Hematopoietic multipotent progenitor cell treated with erythropoietin and hydrocortisone succinate and interleukin-3 and kit ligand, for 4 days (in vitro differentiated cells): ENCODE measurements at places on chromosomes 12 and 14.
A peak's percentile ranks its signal among the peaks of the same experiment; 100 is the strongest.

DNA sequence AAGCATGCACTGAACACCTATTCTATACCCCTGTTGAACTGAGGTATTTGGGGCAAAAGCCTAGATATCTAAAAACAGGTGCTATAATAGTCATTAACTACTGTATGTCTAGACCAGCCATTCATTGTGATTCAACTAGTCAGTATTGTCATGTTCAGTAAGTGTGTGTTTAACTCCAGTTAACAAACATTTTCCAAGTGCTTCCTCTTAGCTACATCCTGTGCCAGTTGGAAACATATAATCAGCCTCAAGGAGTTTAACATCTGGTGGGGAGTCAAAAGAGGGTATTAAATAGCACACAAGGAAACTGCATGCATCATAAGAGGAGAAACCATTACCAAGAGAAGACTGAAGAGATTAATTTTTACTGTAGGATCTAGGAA, 20.4 kb downstream of the TMTC1 start:
- DNase-seq = no peak

DNA sequence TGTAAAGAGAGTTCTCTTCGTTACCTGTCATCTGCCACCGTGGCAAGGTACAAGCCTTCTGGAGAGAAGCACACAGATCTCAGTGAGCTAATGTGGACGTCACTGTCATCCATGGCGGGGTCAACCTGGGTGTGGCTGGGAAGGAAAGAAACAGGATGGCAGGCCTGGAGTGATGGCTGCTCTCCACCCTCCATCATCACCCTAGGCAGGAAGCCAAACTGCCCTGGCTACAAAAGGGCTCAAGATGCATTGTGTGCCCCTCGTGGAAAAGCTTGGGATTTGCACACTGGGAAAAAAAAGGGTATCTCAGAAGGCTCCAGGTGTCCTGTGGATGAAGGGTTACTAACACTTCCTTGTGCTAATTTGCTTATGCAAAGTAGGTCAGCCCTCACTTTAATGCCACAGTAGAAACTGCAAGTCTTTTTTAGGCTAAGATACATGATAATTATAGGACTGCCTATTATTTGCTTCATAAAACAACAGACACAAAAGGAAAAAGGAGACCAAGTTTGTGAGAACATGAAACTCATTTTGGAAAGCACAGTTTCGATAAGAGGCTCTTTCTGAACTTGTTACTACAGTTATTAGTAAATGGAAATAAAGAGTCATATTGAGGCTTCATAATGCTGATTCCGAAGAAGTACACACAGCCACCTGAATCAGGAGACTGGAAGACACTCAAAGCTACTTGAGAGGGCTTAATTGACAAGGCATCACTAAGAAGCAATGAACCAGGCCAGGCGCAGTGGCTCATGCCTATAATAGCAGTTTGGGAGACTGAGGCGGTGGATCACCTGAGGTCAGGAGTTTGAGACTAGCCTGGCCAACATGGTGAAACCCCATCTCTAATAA, 18.9 kb downstream of the RFC5 start:
- DNase-seq = no peak

DNA sequence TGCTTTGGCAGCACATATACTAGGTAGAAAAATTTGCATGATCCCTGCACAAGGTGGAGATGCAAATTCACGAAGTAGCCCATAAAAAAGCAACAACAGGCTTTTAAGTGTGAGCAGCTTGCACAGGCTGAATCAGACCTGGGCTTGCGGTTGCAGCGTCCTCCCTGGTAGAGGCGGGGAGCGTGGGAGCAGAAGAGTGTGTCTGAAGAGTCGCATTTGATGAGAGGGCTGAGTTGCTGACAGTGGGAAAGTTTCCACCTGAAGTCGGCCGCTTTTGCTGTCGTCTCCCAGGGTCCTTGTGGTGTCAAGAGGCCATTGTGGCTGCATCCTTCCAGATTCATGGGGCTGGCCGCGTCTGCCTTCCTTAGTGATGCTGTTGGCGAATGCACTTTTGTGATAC, 6.2 kb downstream of the AACS start:
- DNase-seq = no peak

- peak; percentile 74 for DNase-seq
Observed at GRCh38 chr12:47990351-47991105, 13.7 kb downstream of the COL2A1 start.

GRCh38 chr12:46438256-46438655, 65.7 kb upstream of the SLC38A2 start:
- DNase-seq = no peak

GRCh38 chr12:118391836-118392235, 15.5 kb downstream of the SUDS3 start:
- DNase-seq = no peak

GRCh38 chr12:124766727-124767065, 97.0 kb downstream of the SCARB1 start:
- DNase-seq = no peak

- DNase-seq = no peak
Observed at GRCh38 chr12:54954801-54955200, 29.8 kb downstream of the TESPA1 start.

- DNase-seq = no peak
Observed at GRCh38 chr14:90042496-90043252, 19.1 kb upstream of the KCNK13 start.

DNA sequence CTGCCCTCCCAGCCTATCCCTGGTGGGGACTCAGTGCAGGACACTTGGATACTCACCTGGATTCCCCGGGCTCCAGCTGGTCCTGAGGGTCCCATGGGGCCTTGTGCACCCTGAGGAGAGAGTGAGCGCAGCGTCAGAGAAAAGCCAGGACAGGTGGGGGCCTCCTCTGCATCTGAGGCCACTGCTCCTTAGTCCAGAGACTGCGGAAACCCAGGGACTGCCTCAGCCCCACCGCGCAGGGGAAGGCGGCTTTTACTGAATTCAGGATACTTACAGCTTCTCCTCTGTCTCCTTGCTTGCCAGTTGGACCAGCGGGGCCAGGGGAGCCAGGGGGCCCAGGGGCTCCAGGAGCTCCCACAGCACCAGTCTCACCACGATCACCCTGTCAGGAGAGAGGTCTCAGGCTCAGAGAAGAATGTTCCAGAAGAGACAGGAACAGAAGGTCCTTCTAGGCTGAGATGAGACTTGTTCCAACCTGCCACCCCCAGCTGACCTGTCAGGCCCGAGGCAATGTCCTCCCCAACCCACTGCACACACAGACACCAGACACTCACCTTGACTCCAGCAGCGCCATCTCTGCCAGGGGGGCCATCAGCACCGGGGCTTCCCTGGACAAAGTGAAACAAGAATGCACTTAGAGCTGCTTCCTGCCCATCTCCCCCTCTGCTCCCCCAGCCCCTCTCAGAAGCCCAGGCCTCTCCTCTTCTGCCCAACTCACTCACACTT, 13.8 kb downstream of the TMEM106C start:
- no peak for DNase-seq

DNA sequence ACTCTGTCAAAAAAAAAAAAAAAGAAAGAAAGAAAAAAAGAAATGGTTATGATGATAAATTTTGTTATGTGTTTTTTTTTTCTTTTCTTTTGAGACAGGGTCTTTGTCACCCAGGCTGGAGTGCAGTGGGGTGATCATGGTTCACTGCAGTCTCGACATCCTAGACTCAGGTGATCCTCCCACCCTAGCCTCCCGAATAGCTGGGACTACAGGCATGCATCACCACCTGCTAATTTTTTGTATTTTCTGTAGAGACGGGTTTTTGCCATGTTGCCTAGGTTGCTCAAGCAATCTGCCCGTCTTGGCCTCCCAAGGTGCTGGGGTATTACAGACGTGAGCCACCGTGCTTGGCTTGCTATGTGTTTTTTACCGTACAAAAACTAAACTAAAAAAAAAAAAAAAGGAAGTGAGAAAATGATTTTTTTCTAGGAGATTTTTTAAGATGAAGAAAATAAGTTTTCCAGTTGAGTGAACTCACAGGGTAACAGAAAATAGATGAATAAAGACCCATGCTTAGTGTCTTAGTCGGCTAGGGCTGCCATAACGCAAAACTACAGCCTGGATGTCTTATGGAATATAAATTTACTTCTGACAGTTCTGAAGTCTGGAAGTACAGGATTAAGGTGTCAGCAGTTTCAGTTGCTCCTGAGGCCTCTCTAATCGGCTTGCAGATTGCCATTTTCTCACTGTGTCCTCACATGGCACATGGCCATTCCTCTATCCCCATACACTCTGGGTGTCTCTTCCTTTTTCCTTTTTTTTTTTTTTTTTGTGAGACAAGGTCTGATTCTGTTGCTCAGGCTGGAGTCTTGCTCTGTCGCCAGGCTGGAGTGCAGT, 13.2 kb upstream of the APOF start:
- no peak for DNase-seq

DNA sequence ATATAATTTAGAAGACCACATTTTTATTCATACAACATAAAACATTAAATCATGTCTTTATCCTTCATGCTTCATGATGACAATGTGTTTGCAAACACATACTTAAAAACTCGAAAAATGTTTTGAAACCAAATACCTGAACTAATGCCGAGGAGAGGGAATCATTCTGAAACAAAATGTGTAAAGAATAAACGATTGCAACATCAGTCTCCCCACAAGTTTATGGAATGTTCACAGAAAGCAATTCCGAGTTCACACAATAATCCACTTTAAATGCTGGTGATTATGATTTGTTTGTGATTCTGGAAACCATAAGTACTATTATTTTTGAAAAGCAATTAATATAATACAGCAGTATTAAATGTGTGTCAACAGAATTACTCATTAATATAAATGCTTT, 84.5 kb upstream of the PDZRN4 start:
- no peak for DNase-seq

- no peak for DNase-seq
Observed at GRCh38 chr12:11568762-11569478, 80.6 kb upstream of the ETV6 start.
